HuH-7.5 (cell line): ENCODE measurements at places on chromosomes 6 and 20.

DNA sequence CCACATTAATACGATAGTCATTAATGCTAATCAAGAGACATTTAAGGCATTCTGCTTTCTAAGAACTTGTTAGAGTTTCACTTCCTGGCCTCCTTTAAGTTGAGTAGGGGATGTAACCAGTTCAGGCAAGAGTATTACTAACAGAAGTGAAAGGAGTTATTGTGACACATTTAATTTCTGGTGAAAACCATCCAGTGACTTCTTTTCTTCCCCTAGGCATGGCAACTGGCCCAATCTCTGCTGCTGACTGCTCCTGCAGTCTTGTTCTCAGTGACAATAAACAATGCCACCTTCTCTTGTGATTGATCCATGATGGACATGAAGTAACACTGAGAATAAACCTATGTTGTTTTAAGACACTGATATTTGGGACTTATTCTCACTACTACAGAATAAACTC lies 130.9 kb upstream of the DEFB112 start:
- no peak for DNase-seq

DNA sequence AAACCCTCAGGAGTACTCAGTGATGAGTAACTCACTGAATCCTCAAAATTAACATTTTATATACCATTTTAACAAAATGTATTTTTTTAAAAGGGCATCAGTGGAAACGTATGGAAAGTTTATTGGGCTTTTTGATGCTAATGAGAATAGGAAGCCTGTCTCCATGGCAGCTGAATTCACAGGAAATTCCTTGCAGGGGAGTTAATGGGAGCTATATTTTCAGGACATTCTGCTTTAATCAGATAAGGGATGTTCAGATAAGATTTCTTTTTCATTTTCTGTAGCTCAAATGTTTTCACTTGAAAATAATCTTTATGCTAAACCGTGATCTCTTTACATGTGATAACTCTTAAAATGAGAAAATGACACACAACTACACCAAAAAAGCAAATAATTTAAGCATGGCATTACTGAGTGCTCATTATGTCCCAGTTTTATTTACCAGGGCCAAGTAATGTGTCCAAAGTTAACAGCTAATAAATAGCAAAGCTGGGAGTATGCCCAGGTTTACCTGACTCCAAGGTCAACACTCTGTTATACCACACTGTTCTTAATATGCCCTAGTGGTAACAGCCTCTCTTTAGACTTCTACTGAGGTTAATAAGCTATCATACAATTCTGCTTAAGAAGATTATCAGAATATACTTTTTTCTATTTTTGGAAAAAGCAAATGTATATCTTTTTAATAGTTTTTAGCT lies 348.1 kb downstream of the GRIK2 start:
- no peak for DNase-seq

GRCh38 chr6:170089963-170090362 lies 200.9 kb downstream of the DLL1 start:
- DNase-seq, result no peak

DNA sequence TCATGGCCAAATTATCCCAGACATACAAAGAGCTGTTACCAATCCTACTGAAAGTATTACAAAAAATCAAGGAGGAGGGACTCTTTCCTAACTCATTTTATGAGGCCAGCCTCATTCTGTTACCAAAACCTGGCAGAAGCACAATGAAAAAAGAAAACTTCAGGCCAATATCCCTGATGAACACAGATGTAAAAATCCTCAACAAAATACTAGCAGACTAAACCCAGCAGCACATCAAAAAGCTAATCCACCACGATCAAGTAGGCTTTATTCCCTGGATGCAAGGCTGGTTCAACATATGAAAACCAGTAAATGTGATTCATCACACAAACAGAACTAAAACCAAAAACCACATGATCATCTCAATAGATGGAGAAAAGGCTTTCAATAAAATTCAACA lies 109.2 kb downstream of the C6orf118 start:
- no peak for DNase-seq

- no peak for DNase-seq
Measured at GRCh38 chr6:3196770-3197169, 30.7 kb downstream of the TUBB2B start.

DNA sequence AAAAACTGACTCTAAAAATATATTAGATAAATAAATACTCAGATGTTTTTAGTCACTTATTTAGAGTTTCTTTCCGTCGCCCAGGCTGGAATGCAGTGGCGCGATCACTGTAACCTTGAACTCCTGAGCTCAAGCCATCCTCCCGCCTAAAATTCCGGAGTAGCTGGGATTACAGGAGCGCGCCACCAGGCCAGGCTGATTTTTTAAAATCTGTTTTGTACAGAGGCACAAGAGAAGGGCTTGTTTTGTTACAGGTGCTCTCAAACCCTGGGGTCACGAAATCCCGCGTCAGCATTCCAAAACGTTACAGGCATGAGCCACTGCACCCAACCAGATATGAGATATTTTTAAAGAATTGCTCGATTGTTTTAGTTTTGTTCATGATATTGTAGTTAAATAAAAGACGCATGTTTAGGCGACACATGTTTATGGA lies 40.7 kb upstream of the BTN3A2 start:
- no peak for DNase-seq

GRCh38 chr6:50995036-50995435 lies 176.4 kb downstream of the TFAP2B start:
- no peak for DNase-seq

DNA sequence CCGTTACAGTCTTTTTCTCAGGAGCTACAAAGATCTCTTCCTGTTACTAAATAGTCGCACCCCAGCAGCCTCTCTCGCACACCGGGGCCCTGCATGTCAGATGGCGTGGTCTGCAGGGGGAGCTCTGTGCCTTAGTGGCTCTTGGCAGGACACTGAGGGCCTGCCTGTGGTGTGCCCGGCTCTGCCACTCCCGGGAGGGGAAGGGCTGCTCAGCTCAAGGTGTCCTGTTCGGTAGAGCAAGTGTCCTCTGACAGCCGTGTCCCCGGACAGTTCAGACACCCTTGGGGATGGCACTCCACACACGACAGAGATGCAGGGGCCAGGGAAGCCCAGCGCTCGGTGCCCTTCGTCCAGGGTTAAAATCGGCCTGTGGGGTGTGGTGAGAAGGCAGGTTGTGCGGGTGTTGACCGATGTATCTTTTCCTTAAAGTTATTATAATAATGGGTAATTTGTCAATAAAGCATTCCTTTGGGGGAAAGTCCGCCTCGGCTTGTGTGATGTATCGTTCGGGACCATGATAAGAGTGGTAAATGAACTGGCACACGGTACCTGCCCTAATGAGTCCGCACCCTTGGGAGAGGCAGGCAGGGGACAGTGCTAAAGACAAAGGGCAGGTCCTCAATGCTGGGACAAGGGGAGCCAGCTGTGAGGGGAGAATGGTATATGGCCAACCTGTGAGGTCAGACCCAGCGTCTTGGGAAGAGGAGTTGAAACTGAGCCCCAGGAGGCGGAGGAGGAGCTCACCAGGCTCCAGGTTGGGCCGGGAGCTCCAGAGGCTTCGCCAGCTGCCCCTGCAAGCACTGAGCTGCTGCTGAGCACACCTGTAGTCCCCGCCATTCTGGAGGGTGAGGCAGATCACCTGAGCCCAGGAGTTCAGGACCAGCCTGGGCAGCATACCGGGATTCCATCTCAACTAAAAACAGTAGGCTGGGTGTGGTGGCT lies 3.6 kb upstream of the DNAJC5 start:
- no peak for DNase-seq

DNA sequence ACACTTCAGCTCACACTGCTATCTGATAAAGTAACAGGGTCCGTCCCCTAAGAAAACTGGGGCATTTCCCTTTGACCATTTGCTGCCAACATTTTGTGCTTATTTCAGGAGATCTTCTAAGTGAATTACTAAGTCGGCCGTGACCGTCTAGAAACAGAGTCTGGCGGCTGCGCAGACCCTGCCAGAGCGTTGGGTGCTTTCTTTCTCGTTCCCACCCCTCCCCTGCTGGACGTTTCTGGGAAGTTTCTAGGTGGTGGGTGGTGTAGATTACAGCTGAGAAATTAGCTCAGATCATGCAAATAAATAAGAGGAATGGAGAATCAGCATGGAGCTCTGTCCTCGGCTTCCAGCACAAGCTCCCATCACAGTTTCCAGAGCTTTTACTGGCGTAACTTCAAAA lies 128.1 kb downstream of the MYLK4 start:
- DNase-seq, result no peak

GRCh38 chr6:13302751-13303667 lies 25.3 kb downstream of the TBC1D7 start:
- DNase-seq, result no peak

DNA sequence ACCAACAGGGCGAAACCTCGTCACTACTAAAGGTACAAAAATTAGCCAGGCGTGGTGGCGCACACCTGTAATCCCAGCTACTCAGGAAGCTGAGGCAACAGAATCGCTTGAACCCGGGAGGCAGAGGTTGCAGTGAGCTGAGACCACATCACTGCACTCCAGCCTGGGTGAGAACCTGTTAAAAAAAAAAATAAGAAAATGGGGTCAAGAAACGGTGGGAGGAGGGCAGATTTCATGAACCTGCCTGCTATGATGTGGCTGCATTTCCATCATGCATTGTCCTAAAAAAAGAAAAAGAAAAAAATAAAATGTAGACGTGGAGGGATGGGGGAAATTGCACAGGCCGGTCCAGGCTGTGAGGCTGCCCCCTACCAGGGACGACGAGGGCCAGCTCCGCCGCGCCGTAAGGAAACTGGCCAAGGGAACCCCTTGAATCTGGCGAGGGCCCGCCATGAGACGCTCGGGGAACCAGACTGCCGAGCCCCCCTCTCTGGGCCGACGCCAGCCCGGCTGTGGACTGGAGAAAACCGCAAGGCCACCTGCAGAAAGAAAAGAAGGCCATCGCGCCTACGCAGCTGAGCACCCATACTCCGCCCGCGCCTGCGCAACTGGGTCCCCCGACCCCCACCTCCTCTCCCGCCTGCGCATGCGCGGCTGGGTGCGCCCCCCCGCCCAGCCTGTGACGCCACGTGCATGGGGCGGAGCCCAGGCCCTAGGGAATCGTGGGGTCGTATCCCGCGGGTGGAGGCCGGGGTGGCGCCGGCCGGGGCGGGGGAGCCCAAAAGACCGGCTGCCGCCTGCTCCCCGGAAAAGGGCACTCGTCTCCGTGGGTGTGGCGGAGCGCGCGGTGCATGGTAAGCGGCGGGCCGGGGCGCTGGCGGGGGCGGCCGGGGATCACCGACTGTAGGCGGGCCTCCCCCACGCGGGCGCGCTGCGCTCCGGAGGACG lies at the start of gene ENTPD6:
Gene ENTPD6, plus strand, starts transcription at position 699 of the 948 bp plus-strand sequence. CDS start 10,825 bp downstream, outside the sequence.
- peak; percentile 98 for DNase-seq

- no peak for DNase-seq
Measured at GRCh38 chr6:44624226-44624625, 236.7 kb downstream of the CDC5L start.

DNA sequence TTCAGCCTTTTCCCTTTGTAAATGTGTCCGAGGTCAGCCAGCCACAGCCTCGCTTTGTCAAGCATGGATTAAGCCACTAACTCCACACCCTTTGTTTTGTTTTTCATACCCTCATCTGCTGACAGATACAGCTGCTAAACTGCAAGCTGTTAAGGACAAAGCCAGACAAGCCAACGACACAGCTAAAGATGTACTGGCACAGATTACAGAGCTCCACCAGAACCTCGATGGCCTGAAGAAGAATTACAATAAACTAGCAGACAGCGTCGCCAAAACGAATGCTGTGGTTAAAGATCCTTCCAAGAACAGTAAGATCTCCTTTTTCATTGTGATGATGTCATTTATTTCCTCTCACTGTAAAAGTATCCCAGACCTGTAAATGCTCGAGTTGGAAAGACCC lies 269.3 kb downstream of the ARHGAP18 start:
- no peak for DNase-seq

- DNase-seq, result no peak
Measured at GRCh38 chr20:24972341-24972740, 20.2 kb downstream of the APMAP start.

GRCh38 chr6:110517601-110518281 lies 41.3 kb upstream of the SLC22A16 start:
- DNase-seq, result no peak

DNA sequence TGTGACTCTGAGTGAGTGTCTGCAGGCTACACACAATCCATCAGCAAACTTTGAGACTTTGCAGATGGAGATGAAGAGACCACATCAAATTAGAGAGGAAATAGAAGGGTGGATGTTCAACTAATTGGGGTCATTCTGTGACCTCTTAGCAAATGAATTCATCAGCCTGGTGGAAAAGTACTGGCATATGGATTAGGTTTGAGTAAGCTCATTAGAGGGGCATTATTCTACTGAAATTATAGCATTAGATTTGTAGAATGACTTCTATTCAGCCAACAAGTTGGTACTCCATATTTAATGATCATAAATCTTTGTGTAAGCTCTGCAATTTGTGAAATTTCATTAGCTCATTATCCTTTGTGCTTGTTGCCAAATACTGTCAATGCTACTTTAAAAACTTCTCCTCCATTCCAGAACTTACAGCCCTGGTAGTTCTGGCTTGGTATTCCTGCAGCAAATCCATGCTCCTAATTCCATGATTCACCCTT lies 63.8 kb downstream of the ADTRP start:
- no peak for DNase-seq

DNA sequence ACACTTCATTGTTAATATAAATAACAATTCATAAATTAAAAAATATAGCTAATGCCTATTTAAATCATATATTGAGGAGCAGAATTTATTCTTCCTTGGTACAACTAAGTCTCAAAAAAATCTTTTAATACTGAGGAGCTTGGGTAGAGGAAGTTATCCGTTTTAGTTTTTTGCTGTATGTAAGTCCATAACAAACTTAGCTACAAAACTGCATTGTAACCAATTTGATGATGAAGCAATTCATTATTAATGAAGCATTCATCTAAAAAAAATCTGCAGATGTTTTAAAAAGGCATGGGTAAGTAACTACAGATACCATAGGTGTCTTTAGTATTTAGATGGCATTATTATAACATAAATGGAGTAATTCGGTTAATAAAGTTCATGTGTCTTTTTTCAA lies 1.3 kb downstream of the KHDRBS2 start:
- no peak for DNase-seq

DNA sequence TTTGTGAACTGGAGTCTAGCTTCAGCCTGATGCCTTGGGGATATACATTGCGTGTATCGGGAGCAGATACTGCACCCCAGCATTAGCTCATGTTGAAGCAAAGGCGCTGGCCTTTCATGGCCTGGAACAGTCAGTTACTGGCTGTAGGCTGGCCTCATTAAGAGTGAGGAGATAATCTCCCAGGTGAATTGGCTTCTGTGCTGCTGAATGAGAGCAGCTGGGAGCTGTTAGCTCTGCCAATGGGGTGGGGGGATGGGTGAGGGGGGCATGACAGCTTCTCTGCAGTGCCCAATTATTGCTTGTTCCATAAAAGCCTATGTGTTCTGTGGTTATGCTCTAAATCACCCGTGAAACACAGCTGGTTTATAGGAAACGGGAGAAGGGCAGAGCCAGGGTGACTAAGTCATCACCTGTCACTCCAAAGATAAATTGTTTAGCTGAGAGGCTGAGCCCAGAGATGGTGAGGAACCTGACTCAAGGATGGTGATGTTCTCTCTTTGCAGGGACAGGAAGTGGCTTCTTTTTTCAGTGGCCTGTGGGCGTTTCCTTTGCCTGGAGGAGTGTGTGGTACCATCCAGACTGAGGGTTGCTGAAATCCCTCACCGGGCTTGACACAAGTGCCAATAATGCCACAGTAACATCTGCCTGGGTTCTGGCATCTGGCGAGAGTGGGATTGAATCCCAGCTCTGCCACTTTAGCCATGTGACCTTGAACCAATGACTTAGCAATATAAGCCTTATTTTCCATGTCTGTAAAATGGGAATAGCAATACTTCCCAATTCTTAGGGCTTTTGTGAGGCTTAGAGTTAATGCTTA lies 170.8 kb downstream of the BCAS1 start:
- DNase-seq, result peak; percentile 68
